ENCODE measurements at places on chromosomes 5 and 9.

DNA sequence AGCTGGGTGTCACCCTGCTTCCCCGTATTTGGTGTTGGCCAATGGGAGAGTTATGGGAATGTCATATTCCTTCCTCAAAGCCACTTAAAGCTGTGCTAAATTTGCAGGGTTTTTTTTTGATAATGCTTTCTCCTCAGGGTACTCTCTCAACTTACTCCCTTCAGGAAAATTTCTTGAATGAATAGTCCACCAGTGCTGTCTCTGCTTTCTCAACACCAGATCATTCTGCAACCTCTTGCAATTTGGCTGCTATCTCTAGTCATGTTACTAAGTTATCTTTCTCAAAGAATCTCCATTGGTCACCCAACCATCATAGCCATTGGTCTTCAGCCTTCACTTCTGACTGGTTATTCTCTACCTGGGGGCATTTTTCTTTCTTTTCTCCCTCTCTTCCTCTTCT, 13.4 kb upstream of the TNFAIP8 start:
- no peak for DNase-seq

GRCh38 chr5:68685863-68686262, 408.0 kb upstream of the SLC30A5 start:
- DNase-seq, result no peak

DNA sequence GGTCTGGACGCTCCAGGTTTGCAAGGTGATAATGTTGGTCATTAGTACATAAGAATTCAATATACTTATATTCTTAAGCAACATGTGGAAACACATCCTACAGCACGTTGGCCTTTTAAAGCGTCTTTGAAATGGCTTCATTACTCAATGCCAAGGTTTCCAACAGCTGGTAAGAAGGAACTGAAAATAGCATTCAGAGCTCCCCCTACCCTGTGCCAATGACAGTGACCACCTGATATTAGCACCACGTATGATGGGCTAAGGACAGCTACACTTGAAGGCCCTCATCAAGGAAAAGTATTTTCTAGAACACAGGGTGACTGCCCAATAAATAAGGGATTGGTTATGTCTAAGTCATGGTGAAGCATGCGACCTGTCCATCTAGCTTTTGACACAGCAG, 9.9 kb downstream of the ZNF622 start:
- DNase-seq, result no peak

GRCh38 chr9:117245175-117245829, 169.6 kb downstream of the ASTN2 start:
- no peak for DNase-seq

DNA sequence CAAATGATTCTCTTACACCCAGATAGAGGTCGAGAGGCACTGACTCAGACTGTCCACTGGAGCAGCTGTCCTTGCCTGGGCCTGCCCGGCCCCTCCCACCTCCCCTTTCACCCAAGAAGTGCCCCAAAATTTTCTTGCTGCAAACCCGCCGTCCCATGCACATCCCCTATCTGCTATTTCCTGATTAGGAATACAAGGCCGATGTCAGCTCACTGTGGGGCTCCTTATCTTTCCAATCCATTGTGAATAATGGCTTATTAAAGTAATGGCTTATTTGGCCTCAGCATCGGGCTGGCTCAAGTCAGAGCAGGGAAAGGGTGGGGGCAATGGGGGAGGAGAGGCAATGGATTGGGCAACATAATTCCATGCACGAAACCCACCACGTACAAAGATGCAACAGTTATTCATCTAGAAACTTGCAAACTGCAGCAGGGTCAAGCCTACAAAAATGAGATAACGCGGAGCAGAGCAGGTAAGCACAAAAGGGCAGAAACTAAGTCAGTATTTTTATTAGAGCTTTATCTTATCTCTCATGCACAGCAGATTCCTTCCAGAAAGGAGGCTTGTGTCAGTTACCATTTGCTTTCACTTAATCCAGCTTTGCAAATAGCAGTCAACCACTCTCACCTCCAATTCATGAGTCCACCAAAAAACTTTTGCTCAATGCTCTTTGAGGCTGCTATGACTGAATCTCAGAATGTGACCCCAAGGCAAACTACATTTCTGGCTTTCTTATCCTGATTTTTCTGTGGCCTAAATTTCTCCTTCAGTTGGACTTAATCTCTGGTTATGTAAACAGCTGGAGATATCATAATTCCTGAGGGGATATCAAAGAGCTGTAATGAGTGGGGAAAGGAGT, 138.2 kb upstream of the OSMR start:
- DNase-seq, result no peak

GRCh38 chr9:2241461-2241835, 226.3 kb downstream of the SMARCA2 start:
- no peak for DNase-seq

DNA sequence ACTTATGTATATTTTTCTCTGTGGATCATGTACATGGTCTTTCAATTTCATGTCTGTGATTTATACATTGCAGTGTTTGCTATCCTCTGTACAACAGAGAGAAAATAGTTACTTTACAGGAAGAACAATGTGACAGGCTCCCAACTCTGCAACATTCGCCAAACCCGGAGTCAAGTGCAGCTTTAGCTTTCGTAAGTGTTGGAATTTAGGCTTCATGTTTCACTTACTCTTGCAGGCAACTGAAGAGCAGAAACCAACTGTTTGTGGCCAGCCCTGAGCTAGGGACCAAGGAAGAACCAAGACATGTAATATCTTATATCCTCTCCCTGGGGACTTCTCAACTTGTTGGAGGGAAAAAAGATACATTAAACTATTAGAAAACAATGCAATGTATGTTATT, 147.9 kb downstream of the C5orf15 start:
- no peak for DNase-seq

GRCh38 chr9:16039218-16039987, 486.6 kb downstream of the CCDC171 start:
- DNase-seq, result no peak

- no peak for DNase-seq
Observed at GRCh38 chr9:85524531-85524930, 217.2 kb downstream of the AGTPBP1 start.

- peak; percentile 40 for DNase-seq
Observed at GRCh38 chr9:136122425-136123383, 4.0 kb upstream of the TMEM250 start.

DNA sequence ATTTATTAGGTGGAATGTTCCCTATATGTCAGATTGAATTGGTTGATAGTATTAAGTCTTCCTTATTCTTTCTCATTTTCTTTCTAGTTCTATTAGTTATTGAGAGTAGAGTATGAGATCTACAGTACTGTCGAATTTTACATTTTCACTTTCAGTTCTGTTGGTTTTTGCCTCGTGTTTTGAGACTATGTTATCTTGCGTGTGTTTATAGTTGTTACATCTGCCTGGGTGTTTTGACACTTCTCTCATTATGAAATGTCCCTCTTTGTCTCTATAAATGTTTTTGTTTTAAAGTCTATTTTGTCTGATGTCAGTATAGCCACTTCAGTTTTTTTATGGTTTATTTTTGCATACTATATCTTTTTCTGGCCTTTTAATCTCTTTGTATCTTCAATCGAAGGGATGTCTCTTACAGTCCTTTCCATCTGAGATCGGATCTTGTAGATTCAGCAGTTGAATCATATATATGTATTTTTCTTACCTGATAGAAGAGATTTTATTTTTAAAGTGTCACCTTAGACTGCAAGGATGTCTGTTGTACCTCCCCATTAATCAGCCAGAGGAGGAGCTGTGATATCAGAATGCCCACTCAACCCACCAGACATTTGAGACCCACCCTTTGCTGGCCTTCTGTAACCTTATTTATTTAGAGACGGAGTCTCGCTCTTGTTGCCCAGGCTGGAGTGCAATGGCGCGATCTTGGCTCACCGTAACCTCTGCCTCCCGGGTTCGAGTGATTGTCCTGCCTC, 20.7 kb downstream of the EHMT1 start:
- no peak for DNase-seq

GRCh38 chr9:122402874-122403273, 32.0 kb downstream of the PTGS1 start:
- no peak for DNase-seq

DNA sequence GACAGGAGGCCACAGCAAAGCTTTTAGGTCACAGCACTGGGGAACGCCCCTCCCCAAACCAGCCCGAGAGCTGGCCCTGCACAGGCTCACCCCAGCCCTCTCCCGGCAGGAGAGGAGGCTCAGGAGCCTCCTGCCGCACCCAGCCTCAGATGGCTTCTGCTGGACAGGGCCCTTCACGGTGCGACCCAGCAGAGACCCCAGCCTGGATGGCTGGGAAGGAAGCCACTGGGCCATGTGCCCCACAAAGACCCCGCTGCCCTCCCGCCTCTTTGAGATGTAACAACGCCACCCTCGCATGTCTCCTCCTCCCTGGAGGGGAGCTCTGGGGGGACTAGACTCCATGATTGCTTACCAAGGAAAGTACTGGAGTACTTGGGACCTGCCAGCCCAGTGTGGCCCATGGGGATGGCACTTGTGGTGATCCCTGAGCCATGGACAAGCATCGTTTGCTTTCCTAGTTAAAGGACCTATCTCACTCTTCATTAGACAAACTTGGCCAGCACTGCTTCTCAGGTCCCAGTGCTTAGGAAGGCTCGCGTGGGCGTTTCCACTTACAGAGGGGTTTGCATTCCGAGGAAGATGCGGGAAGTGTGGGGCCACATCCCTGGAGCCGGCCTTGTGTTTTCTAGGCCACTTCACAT, 9.0 kb downstream of the MYMK start:
- DNase-seq, result peak; percentile 55

DNA sequence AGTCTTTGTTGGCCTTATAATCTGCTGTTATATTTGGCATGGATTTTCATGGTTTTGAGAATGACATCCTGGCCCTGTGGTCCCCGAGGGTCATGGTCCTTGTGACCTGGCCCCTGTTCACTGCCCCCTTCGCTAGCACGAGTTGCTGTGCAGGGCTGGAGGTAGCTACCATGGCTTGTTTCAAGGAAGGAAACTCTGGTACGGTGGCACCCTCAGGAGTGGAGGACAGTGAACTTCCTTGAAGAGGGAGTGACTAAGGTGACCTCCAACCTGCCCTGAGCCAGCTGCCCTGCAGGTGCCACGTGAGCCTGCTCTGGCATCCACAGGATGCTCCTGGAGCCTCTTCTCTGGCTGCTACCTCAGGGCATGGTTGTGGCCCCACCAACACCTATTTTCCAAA, 62.1 kb downstream of the MTAP start:
- no peak for DNase-seq

DNA sequence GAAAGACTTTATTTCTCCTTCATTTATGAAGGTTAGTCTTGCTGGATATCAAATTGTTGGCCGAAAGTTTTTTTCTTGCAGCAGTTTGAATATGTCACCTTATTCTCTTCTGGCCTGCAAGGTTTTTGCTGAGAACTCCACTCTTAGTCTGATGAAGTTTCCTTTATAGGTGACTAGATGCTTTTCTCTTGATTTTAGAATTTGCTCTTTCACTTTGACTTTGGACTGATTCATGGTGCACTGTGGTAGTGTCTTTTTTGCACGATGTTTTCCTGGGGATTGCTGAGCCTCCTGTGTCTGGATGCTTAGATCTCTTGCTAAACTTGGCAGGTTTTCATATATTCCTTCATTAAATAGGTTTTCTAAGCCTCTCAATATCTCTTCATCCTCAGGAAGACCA, 12.4 kb downstream of the AHRR start:
- DNase-seq, result no peak

- peak; percentile 23 for DNase-seq
Observed at GRCh38 chr5:2149195-2149539, 266.4 kb upstream of the IRX4 start.

DNA sequence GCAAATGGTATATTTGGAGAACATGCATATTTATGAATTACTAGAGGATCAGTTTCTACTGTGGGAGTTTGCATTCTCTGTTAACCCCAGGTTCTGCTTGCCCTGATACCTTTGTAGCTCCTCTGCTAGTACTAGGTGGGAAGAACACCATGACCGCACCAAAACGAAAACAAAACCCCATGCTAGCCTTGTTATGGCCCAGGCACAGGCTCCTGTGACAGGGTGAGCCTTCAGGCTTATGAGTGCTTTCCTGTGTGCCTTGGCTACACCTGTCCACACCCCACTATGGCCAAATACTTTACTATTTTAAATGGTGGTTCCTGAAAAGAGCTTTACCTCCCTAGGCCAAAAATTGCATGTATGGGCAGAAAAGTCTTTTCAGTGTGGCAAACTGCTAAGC, 94.8 kb downstream of the PPIC start:
- no peak for DNase-seq

DNA sequence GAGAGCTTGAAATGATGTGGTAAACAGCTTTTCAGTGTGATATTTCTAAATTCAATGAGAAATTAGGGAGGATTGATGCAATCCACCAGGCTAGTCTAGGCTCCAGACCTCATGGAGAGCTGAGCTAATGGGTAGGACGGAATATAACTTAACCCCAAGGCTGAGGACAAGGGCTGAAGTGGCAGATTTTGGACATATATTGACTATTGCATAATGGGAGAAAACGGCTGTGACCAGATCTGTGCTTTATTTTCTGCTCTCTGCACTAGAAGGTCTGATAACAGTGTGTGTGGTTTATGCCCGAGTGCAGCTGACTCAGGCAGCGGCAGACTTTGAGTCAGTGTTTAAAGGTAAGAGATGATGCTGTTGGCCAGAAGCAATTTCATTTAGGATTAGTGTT, 70.6 kb downstream of the ACTBL2 start:
- no peak for DNase-seq

DNA sequence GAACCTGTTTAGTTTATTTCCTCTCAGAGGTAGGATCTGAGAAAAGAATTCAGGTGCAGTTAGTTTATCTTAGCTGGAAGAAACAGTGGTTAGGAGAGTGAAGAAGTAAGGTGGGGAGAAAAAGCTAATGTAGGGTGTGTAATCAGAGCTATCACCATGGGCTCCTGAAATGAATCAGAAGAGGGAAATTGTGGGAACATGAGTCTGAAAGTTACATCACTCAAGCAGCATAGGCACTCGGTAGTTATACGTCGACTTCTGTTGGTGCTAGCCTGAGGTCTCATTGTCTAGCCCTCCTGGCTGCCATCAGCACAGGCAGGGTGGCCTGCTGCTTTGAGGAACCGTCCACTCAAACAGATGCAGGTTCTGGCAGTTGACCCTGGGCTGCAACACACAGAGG, 56.7 kb upstream of the NPR3 start:
- DNase-seq, result no peak

- DNase-seq, result no peak
Observed at GRCh38 chr5:144017119-144017518, 153.3 kb downstream of the YIPF5 start.

GRCh38 chr9:3827175-3827574, 301.4 kb upstream of the RFX3 start:
- no peak for DNase-seq
